Stimulated activated CD4-positive, alpha-beta T cell treated with anti-CD3 and anti-CD28 coated beads, TNF-alpha, amount 100 ng/mL, for 4 hours (primary cell): ENCODE measurements at places on chromosomes 3 and 15.

GRCh38 chr15:68378595-68378994 lies 53.4 kb downstream of the ITGA11 start:
- DNase-seq, result no peak

GRCh38 chr15:75641603-75642002 lies 1.6 kb upstream of the IMP3 start:
- DNase-seq, result no peak

- no peak for DNase-seq
Measured at GRCh38 chr15:67013696-67014095, 51.7 kb upstream of the SMAD3 start.

- no peak for DNase-seq
Measured at GRCh38 chr3:149186721-149187120, 34.9 kb downstream of the CP start.
